Esophagus mucosa (tissue), 1 donor: ENCODE measurements at places on chromosomes 2 and 18.

DNA sequence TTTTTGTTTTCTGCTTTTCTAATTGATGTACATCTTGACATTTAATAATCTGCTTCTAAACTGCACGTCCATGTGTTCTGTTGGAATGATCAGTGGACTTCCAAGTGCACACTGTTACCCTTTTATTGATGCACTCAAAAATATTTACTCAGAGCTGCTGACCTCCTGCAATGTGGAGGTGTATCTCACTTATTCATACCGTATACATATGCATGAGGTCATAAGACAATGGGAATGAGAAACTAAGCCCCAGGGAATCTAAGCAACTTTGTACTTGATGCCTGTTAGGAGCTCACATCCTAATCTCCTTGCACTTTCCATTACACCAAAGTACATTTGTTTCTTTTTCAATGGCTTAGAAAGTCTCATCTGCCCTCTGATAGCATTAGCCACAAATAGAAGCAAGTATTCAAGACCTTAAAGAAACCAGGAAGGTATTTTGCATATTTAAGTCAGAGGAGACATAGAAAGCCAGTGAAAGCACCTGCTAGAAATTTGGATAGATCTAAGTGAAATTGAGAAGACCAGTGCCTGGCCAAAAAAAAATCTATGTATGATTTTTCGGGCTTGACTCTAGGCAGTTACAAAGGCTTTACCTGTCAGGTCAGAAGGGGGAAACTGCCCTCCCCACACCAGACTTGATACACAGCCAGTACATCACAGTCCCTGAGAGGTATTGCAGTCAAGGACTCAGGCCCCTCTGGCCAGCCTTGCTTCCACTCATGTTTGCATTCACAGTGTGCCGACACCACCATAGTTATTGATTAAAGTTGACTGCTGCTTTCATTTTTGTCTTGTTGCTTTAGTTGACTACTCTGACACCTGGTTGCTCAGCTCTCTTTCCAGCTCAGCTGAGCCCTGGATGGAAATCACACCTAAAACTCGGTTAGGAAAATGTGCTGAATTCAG, 391.7 kb upstream of the CYRIA start:
- no peak for ATAC-seq

GRCh38 chr18:73594749-73595148, 552.9 kb downstream of the FBXO15 start:
- no peak for ATAC-seq

GRCh38 chr2:239034561-239035341, 186.9 kb downstream of the TWIST2 start:
- ATAC-seq, result peak; percentile 5

DNA sequence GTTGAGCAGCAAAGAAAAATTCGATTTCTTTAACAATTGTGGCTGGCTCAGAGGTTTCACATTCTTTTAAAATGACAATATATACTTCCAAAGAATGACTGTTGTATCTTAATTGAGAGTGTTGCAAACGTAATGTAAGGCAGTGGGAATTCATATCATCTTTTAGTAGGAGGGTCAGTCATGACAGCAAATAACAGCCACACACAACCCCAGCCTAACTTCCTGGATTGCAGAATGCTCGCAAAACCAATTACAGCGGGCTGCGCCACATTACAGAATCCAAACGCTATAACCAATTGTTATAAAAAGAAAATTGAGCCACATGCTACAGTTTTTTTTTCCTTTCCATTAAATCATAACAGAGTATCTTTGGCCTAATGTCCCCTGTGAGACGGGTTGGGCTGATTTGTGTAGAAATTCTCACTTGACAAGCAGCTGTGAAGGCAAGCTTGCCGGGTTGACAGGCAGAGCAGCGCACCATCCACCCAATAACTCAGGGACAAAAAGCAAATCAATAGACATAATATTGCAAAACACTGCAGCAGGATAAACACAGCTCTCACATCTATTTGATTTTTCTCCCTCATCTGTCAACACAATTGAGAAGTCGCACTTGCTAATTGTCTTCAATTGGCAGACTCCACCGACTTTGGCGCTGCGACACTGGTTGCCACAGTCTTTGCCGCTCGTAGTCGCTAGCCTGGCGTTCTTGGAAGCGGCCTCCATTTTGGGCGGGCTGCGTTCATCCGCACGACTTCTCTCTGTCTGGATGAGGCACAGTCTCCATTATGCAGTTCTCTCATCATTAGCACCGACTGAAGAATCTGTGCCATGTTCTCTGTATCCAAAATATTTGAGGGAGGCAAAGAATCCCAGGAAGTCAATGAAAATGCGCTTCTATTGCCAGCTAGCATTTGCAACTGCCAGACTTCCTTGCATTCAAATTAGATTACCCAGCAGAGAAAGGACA, 95.0 kb upstream of the CCDC68 start:
- no peak for ATAC-seq

DNA sequence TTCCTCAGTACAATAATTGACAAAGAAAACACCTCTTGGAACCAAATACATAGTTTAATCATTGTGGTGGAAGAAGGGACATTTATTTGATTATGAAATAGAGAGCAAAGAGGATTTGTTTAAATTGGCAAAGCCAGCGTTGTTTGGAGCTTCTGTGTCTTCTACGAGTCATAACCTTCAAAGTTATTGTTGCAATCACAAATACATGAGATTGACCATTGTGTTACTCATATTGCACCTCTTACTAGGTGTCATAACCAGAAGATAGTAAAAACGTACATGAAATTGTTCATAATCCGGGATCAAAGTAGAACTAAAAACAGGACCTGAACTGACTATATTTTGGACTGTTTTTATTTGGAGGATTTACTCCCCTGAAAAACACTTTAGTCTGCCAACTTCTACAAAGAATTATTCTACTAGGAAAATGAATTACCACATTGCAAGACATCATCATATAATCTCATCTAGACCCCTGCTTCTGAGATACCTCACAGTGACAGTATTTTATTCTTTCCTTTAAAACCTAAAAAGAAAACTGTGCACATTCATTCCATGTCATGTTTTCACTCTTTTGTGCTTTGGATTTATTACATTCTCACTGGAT, 151.7 kb upstream of the KLF7 start:
- ATAC-seq, result no peak

DNA sequence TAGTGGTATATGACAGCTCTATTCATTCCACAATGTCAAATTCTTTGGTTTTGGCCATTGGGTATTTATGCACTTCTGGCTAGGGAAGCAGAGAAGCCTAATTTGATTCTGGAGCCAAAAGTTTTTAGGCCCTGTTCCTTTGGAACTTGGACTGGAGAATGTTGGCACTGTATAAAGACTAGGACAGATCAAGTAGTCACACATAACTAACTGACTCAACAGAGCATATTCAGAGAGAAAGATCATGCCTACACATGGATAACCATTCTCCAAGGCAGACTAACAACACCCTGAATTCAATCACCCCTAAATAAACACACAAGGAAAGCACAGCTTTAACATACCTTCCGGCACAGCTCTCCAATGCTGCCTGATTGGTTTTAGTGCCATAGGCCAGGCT, 62.9 kb downstream of the ARHGAP15 start:
- no peak for ATAC-seq

DNA sequence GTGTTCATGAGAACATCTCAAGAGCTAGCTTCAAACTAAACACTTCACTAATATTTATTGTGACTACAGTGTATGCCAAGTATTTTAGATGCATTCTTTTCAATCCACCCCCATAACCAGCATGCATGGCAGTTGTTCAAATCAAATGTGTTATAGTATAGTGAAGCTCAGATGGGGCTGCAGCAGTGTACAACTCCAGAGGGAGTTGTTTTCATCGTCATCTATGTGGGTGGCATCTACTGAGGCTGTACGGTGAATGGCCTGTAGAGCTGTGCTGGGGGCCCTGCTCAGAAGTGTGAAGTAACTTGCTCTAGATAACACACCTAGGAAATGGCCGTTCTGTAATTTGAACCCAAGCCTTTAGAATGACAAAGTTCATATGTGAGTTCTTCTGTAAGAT, 71.8 kb upstream of the LRATD1 start:
- no peak for ATAC-seq

- ATAC-seq, result no peak
These were observed 79.9 kb downstream of the HNRNPLL start for GRCh38 chr2:38522754-38523349.

DNA sequence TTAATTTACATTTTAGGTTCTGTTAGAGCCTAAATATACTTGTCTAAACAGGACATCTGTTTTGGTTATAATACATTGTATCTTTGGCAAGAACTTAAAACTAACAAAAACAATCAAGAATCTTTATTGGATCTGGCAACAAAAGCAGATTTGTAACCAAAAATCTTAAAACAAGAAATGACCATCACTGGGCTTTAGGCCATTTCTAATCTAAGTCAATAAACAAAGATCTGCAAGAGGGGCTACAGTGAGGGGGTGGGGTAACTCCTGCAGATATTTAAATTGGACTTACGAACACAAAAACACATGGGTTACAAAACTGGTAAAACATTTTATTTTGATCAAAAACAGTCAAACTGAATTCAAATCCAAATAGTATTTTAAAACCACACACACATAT, 77.3 kb downstream of the SRBD1 start:
- ATAC-seq, result no peak

DNA sequence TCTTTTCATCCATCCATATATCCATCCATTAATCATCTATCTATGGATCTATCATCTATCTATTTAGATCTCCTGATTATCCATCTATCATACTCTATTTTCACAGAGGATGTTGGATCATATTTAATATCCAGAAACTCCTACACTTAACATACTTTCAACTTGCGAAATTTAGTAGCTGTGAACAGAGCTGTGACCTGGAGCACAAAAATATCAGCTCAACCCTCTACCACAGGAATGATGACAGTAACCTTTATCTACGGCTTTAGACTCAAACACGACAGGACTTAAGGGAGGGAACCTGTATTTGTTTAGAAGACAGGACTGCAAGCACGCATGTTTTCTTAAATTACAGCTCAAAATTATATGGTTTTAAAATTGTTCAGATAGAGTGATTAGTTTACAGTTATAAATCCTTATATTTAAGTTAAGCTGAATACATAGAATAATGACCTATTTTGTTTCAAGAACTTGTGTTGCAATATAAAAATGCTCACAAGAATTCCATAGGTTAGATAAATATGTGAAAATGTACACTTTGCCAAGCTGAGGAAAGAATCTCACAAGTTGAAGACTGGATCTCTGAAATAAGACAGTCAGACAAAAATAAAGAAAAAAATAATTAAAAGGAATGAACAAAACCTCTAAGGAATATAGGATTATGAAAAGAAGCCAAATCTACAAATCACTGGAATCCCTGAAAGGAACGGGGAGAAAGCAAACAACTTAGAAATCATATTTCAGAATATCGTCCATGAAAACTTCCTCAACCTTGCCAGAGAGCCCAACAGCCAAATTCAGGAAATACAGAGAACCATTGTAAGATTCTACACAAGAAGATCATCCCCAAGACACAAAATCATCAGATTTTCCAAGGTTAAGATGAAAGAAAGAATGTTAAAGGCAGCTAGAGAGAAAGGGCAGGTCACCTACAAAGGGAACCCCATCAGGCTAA, 142.0 kb downstream of the COL6A3 start:
- no peak for ATAC-seq

DNA sequence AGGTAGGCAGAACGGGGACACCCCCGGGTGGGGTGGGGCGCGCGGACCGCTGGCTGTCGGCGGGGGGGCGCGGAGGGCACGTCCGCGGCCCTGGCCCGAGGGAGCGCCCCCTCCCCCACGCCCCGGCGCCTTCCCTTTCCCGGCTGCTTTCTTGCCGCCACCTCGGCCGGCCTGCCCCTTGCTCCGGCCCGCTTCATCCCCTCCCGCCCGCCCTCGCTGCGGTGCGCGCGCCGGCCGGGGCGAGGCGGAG, 443 bp downstream of the VAPA start:
- no peak for ATAC-seq

DNA sequence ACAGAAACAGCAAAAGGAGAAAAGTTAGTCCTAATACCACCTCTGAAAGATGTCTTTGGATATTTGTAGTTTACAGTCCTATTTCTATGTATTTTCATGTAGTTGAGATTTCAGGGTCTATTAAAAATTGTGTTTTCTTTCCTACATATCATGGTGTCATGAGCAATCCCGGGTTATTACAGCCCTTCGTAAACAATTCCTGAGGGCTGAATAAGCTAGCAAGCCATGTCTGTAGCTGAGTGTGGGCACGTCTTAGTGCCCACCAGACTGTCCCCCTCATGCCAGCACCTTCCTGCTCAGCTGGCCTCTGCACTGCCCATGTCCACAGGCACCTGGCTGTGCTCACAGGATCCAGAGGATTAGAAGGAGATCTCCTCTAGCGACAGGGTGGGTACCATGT, 60.6 kb downstream of the CTIF start:
- ATAC-seq, result no peak

DNA sequence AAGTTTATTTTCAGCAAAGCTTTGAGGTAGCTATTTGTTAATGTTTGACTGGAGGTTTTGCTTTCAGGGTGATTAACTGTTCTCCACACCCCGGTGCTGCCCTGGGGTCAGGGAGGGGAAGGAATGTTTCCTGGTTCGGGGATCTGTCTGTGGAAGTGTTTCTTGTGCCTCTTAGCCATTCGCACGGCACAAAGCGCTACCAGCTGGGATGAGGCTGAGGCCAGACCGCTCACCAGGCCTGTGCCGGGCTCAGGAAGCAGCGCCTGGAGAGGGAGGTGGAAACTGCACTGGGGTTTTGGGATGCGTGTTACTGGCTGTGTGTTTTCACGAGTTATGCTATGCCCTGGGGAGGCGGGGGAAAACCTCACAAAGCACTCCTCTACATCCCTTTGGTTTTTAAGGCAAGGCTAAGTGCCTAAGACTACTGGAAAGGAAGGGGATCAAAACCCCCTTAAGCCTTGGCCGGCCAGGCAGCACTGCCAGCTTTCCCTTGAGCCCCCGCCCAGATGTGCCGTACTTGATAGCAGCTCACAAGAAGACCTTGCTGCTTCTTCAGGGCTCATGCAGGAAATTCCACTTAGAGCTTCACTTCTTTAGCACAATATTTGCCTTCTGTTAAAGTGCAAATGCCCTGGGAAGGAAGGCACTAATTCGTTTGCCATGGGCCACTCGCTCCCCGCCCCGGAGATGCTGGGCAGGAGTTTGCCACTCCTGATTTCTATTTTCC, 65.7 kb upstream of the CNGA3 start:
- ATAC-seq, result peak; percentile 89

DNA sequence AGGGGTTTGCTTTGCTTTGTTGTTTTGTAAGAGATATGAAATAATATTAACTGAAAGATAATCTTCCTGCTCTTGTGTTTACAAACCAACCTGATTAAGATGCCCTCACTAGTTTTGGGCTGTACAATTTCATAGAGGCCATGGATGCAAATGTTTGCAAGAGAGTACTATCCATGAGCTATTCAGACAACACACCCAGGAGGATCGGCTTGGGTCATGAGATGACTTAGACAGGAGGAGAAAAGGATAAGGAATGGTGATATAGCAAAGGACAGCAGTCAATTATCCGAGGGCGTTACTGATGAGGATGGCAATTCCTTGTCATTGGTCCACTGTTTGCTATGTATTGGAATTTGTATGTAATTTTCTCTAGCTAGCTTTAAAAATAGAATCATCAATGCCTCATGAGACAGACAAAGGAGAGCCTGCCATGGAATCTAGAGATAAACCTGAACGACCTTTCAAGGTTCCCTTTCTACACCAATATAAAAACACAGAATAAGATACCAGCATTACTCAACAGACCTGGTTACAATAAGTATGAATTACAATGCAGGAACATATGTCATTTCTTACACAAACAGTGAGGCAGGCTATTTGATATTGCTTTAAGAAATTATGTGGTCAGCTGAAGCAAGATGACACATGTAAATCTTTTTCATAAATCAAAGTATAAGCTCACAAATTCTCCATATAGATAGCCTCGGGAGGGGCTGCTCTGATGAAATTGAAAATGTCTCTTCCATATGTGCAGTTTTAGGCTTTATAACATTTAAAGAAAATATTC, 54.4 kb upstream of the SOS1 start:
- no peak for ATAC-seq

GRCh38 chr2:143875295-143876233, 644.4 kb downstream of the ZEB2 start:
- no peak for ATAC-seq
